ENCODE measurements at places on chromosomes 1 and 21. TPM values are rescaled to one million over a fixed set of nuclear protein-coding genes. Genes with fewer than 3 reads are reported as not detected.

DNA sequence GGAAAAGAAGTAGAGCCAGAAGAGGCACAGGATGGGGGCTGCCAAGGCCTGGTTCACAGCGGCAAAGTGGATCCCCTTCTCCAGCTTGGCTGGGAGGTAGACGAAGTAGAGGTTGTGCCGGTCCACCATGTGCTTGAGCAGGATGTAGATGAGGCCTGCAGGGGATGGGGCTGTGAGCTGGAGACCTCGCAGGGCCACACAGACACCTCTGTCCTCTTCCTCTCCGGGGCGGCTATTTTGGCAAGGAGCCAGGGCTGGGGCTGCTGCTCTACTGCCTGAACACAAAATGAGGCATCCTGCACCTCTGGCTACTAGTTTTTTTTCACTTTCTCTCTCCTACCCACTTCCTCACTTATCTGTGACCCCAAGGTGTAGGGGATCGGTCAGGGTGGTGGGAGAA is 32.3 kb downstream of the TMEM63A start:
- peaks cover 42% of the 10 kb centered on the region for H3K36me3 ChIP-seq
- H3K4me1 ChIP-seq, result peaks cover 55% of the 10 kb centered on the region
- DNase-seq, result peak; percentile 75
- H3K27ac ChIP-seq, result no peak overlapping the region

- peaks cover 23% of the 10 kb centered on the region for H3K36me3 ChIP-seq
- no peak for DNase-seq
- no peaks in the 10 kb centered on the region for H3K27me3 ChIP-seq
- no peak overlapping the region for H3K4me3 ChIP-seq
Observed at GRCh38 chr1:229295745-229296144, 24.8 kb downstream of the RAB4A start.

Gene PTAFR
- total RNA-seq, result 0.59 TPM

- DNase-seq, result no peak
- no peaks in the 10 kb centered on the region for H3K27me3 ChIP-seq
- no peaks in the 10 kb centered on the region for H3K4me1 ChIP-seq
- no peak overlapping the region for H3K4me3 ChIP-seq
- no peaks in the 10 kb centered on the region for H3K36me3 ChIP-seq
Observed at GRCh38 chr1:34113887-34114286, 51.1 kb downstream of the CSMD2 start.

Gene BRINP2
- not detected for total RNA-seq

DNA sequence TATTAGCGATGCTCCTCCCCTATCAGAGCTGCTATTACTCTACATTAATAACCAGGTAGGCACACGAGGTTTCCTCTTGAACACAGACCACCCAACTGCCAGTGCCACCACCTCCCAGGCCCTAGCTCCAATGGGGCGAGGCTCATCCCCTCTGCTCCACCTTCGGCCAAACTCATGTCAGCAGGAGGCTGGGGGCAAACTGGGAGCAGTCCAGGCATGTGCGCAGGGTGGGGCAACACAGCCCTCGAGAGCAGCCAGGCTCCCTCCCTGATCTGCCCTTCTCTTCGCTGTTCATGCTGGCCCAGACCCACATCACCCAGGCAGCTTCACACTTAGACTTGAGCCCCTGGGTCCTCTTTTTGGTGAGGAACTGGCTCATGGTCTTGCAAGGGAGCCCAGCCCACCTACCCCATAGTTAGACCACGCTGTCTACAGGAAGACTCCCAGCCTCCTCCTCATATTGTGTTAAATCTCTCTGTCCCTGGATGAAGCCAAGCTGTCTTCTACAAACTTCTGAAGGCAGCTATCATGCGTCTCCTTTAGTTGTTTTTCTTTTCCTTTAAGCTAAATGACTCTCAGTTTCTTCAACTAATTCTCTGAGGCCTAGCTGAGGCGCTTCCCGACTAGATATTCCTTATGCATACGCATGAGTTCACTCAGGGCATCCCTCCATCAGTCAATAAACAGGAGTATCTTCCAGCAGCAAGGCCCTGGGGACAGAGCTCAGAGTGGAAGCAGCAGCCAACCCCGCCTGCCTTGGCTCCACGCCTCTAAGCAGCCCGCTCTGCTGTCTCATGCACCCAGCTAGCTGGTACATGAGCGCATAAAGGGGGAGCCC is 12.0 kb downstream of the TMEM9 start:
- no peak for DNase-seq
- H3K4me3 ChIP-seq, result no peak overlapping the region
- no peak overlapping the region for H3K27ac ChIP-seq
- H3K4me1 ChIP-seq, result no peaks in the 10 kb centered on the region
- H3K36me3 ChIP-seq, result peaks cover 14% of the 10 kb centered on the region
